ENCODE measurements at places on chromosomes 2 and 18. TPM values are rescaled to one million over a fixed set of nuclear protein-coding genes. Genes with fewer than 3 reads are reported as not detected.

DNA sequence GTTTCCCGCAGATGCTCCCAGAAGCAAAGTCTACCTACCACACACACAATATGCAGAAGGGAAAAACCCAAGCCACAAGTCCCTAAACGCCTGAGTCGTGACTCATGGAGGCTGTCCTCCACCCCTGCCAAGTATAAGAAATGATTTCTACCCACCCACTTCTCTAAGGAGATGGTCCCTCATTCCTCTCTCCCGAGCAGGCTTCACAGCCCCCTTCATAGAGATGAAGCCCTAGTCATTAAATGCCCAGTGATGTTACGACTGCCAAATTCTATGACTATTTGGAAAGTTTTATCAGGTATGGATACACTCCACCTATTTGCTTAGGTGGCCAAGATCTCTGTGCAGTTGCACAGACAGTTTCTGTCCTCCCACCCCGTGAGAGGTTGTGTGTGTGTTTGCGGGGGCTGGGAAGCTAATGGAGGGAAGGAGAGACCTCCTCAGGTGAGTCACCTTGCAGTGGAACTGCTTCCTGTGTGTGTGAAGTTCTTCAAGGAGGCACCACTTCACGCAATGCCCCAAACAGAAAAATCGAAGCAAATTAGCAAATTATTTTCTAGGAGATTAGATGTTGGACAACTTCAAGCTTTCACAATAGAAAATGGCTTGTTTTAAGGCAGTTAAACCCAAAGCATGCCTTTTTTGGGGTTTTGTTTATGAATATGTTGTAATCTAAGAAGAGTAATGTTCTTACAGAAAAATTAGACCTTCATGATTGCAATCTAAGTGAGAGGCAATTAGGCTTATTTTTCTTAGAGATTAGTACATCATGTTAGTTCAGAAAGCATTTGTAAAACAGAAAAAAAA is 175.2 kb downstream of the TGIF1 start:
- H3K27me3 ChIP-seq, result no peaks in the 10 kb centered on the region
- peaks cover 31% of the 10 kb centered on the region for H3K4me1 ChIP-seq
- peak; percentile 33 for DNase-seq
- no peak overlapping the region for H3K4me3 ChIP-seq

GRCh38 chr2:71634567-71634966 is 181.2 kb downstream of the DYSF start:
- DNase-seq, result no peak
- H3K27ac ChIP-seq, result no peak overlapping the region
- no peak overlapping the region for H3K4me3 ChIP-seq
- H3K4me1 ChIP-seq, result no peaks in the 10 kb centered on the region

Gene SLC23A3
- not detected for total RNA-seq

Gene TTC31
- 29.6 TPM for total RNA-seq

Gene TMEM131
- 22.7 TPM for total RNA-seq

Gene HOXD12
- not detected for total RNA-seq

GRCh38 chr2:5589183-5589582 is 103.0 kb upstream of the SOX11 start:
- H3K27me3 ChIP-seq, result no peaks in the 10 kb centered on the region
- H3K4me1 ChIP-seq, result no peaks in the 10 kb centered on the region
- no peaks in the 10 kb centered on the region for H3K36me3 ChIP-seq
- peak; percentile 10 for DNase-seq
- H3K27ac ChIP-seq, result no peak overlapping the region

GRCh38 chr18:23066060-23066459 is 69.2 kb upstream of the CABLES1 start:
- peaks cover 6% of the 10 kb centered on the region for H3K4me1 ChIP-seq
- DNase-seq, result no peak
- H3K27ac ChIP-seq, result no peak overlapping the region
- no peaks in the 10 kb centered on the region for H3K36me3 ChIP-seq
- no peak overlapping the region for H3K4me3 ChIP-seq
